ENCODE measurements at places on chromosomes 16 and 17.

DNA sequence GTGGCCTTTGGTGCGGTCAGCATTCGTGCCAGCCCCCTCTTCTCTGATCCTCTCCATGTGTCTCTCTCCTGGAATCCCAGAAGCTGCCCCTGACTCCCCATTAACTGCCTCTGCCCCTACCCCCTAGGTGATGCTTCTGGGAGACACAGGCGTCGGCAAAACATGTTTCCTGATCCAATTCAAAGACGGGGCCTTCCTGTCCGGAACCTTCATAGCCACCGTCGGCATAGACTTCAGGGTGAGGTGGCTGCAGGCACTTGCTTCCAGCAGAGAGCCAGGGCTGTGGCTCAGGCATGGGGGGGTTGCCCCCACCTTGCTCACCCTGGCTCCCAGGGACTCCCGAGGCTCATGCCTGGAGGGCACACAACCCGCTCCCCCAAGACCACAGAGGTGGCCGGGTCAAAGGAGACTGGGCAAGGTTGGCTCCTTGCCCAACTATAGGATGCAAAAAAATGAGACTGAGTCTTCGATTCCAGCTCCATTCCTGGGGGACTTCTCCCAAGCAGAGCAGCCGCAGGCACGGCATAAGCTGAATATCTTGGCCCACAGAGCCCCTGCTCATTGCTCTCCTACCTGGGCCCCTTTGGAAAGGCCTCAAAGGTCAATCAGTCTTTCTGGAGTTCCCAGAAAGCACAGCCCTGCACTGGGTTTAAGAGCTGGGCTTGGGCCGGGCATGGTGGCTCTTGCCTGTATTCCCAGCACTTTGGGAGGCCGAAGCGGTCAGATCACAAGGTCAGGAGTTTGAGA is 3.8 kb downstream of the RAB37 start:
- no peak for DNase-seq

DNA sequence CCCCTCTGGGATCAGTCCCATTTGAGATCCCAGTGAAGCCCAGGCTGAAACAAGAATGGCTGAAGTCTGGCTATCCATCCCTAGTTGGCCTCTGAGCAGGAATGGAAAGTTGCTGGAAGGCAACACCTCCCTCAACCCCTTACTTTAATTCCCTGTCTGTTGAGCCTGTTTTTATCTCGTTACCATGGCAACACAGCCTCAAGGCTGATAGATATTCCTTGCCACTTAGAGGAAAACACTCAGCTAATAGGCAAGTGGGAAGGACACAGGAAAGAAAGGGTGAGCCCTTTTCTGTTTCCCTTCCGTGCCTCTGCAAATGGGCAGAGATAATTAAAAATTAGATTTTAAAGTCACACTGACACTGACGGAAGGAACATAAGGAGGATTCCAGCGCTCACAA is 75.5 kb upstream of the CLEC3A start:
- no peak for DNase-seq

DNA sequence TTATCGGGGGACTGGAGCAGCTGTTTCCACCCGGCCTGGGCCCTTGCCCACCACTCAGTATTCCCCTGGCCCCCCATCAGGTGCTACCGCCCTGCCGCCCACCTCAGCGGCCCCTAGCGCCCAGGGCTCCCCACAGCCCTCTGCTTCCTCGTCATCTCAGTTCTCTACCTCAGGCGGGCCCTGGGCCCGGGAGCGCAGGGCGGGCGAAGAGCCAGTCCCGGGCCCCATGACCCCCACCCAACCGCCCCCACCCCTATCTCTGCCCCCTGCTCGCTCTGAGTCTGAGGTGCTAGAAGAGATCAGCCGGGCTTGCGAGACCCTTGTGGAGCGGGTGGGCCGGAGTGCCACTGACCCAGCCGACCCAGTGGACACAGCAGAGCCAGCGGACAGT is 6.1 kb upstream of the TMEM88 start:
- no peak for DNase-seq

GRCh38 chr17:31803494-31804213 is 55.4 kb downstream of the COPRS start:
- no peak for DNase-seq

DNA sequence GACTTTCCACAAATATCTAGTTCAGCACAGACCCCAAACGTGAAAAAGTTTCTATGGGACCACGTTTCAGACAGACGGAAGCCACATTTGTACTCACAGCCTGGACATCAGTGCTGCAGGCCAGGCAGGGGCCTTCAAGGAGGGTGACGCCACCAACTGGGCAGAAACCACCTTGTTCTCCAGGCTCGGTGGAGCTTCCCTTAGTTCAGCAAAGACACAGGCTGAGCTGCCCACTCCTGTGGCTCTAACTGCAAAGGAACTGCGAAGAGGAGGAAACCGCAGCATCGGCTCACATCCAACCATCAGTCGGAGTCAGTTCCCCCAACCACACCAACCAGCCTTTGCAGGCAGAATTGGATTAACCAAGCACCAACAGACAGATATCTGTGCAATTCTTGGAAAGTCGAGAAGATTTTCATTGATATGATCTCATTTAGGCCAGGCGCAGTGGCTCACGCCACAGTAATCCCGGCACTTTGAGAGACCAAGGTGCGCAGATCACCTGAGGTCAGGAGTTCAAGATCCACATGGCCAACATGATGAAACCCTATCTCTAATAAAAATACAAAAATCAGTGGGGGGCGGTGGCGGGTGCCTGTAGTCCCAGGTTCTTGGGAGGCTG is 73.3 kb upstream of the CNEP1R1 start:
- DNase-seq = no peak

GRCh38 chr17:81923302-81924260 is 4.0 kb downstream of the MAFG start:
- no peak for DNase-seq

- DNase-seq = no peak
Measured at GRCh38 chr17:7354262-7354843, 603 bp upstream of the TMEM95 start.

- DNase-seq = peak; percentile 47
Measured at GRCh38 chr17:77475016-77475976, 334.5 kb downstream of the SEC14L1 start.

DNA sequence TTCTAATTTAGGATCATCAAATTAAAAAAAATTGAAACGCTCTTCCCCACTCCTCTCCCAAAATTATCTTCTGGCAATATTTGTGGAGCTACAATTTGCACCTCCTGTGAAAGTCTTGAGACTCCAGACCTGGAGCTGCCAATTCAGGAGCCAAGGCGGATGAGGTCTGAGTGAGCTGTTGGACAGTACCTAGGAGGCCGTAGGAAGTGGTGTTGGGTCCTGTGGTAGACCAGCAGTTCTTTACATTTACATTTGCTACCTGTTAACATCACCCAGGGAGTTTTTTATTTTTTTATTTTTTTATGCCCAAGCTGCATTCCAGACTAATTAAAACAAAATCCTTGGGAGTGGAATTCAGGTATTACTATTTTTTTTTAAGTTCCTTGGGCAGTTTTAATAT is 271.0 kb downstream of the PHKB start:
- DNase-seq = no peak

GRCh38 chr17:27807567-27808470 is 7.5 kb upstream of the NOS2 start:
- peak; percentile 29 for DNase-seq

- DNase-seq = no peak
Measured at GRCh38 chr16:15523092-15523541, 88.7 kb downstream of the BMERB1 start.

- DNase-seq = peak; percentile 18
Measured at GRCh38 chr17:44556832-44557606, at the start of gene FZD2. TSS of gene FZD2 (plus strand) at chr17:44557484. CDS start at chr17:44557689, 205 bp downstream.

DNA sequence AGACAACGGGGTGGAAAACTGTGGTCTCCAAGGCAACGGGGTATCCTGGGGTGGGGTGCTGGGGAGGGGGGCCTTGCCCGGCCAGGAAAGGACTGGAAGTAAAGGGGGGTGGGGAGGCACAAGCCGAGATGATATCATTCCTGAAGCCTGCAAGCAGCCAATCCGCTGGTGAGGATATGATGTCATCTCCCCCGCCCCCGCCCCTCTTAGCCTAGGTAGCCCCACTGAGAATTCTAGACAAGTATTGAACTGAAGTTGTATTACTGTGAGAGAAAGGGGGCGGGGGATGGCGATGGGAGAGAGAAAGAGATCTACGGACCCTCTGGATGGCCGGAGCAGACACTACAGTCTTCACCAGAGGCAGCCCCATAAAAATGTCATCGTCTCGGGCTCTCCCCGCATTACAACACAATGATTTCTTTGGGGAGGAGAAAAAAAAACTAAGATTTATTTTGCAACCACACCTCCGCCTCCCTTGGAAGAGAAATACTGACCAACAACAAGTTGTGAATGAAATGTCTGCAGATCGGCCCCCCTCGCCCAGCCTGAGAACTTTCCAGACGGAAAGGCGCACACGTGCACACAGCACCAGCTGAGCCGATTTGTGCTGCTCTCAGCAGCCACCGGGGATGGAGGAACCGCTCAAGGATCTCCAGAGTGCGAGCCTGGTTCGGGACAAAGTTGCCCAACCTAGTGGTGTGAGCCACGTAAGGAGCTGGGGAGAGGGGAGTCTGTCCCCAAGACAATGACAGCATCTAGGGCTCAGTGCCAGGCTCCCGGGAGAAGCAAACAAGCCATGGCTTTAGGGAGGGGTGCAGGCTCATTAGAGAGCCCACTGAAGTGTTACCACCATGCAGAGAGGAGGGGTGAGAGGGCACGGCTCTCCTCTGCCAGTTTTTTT is 222.1 kb downstream of the SOX9 start:
- DNase-seq = no peak

DNA sequence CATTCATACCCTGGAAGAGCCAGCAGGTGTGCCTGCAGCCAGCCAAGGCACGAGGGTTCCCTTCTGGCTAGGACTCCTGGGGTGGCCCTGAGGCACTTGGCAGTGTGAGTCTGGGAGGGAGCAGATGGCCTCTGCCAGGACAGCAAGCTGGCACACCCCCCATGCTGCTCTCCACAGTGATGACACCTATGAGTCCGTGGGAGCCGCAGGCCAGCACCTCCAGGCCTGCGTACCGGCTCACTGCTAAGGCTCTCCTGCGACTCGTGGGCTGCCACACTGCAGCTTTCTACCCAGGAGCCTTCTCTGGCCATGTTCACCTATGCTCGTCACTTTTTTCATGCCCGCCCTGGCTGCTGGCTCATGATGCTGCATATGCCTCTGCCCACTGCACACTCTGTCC is 68.1 kb downstream of the NDEL1 start:
- DNase-seq = no peak

GRCh38 chr17:29504711-29505110 is 62.1 kb downstream of the ABHD15 start:
- no peak for DNase-seq

DNA sequence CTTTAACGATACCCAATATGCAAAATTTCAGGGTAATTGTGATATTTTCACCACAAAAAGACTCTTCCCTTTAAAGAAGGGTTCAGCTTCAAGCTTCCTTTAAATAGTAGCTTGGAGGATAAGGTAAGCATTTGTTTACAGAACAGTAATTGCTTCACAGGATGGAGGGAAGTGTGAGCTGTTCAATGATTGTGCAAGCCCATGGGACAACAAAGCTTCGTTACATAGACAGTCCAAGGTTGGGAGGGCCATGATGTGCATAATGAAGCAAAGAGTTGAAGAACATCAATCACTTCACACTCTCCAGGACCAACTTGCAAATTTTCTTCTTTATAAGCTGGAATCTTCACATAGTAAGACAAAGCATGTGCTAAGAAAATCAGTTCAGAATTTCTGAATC is 145.0 kb upstream of the ASIC2 start:
- DNase-seq = no peak

GRCh38 chr17:68356520-68356919 is 65.2 kb downstream of the ARSG start:
- DNase-seq = peak; percentile 4

GRCh38 chr17:69609473-69610305 is 195.2 kb downstream of the MAP2K6 start:
- no peak for DNase-seq

- DNase-seq = no peak
Measured at GRCh38 chr16:17448640-17449638, 21.8 kb downstream of the XYLT1 start.

DNA sequence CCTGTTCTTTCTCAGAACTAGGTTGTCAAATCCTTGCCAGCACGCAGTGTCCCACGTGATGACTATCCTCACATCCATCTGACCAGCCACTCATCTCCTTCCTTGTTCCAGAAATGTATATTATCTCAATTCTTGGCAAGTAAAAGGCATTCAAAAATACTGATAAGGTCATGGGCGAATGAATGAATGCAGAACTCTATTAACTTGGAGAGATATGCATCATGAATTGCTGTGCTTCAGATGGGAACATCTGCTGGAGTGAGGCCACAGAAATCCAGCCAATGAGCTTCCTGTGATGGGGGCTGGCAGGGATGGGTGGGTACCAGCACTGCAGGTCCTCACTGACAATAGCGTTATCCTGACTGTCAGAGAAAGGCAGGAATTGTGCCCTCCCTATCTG is 19.0 kb downstream of the FAHD1 start:
- no peak for DNase-seq

GRCh38 chr17:38361694-38362465 is 10.2 kb downstream of the SOCS7 start:
- no peak for DNase-seq

DNA sequence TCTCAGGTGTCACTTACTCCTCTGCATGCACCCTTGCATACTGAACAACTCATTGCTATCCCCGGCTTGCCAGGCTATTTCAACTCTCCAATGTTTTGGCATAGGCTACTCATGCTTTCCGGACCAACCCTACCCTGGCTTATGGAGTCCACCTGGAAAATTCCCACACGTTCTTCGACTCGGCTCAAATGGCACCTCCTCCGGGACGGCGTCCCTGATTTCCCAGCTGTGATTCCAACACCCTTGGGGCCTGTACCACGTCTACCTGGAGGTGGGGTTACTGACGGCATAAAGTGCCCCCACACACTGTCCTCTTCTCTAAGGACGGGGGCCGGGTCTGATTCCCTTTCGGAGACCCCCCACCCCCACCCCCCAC is 498 bp downstream of the SMYD4 start:
- no peak for DNase-seq

GRCh38 chr17:12118617-12119016 is 97.9 kb downstream of the MAP2K4 start:
- no peak for DNase-seq

DNA sequence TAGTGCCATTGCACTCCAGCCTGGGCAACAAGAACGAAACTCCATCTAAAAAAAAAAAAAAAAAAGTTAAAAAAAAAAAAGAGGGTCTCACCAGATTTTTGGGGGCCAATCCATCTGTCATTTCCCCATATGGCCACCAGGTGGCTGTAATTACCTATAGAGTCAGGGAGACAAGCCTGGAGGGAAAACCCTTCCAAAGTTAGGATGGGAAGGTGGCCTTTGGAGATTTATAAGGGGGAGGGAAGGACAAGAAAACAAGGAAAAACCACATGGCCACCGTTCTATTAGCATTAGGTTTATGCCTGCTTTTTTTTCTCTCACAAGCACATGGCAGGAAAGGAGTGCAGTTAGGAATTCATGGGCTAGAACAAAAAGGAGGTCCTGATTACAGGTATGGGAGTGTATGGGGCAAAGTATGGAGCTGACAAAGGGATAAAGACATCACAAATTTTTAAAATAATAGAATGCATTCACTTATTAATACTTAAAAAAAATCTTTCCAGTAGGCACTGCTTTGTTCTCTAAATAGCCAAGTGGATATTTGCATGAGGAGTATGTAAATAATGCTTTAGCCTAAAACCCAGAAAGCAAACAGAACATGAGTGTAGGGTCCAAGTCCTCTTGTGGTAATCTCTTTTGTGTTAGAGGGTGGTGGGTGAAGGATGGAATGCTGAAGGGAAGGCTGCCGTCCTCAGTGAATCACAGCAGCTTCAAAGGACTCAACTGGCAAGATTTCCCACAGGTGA is 5.1 kb downstream of the CYB5D1 start:
- DNase-seq = no peak

GRCh38 chr17:37365589-37365988 is 10.2 kb upstream of the C17orf78 start:
- DNase-seq = no peak

- no peak for DNase-seq
Measured at GRCh38 chr17:57706761-57707160, 38.3 kb downstream of the CCDC182 start.

Measured in activated naive CD8-positive, alpha-beta T cell treated with anti-CD3 and anti-CD28 coated beads, Interleukin-2, amount 50 U/mL, for 16 hours (primary cell).